IMR-90 (cell line): ENCODE measurements at places on chromosomes 3 and 15. TPM values are rescaled to one million over a fixed set of nuclear protein-coding genes. Genes with fewer than 3 reads are reported as not detected.
A peak's percentile ranks its signal among the peaks of the same experiment; 100 is the strongest.

DNA sequence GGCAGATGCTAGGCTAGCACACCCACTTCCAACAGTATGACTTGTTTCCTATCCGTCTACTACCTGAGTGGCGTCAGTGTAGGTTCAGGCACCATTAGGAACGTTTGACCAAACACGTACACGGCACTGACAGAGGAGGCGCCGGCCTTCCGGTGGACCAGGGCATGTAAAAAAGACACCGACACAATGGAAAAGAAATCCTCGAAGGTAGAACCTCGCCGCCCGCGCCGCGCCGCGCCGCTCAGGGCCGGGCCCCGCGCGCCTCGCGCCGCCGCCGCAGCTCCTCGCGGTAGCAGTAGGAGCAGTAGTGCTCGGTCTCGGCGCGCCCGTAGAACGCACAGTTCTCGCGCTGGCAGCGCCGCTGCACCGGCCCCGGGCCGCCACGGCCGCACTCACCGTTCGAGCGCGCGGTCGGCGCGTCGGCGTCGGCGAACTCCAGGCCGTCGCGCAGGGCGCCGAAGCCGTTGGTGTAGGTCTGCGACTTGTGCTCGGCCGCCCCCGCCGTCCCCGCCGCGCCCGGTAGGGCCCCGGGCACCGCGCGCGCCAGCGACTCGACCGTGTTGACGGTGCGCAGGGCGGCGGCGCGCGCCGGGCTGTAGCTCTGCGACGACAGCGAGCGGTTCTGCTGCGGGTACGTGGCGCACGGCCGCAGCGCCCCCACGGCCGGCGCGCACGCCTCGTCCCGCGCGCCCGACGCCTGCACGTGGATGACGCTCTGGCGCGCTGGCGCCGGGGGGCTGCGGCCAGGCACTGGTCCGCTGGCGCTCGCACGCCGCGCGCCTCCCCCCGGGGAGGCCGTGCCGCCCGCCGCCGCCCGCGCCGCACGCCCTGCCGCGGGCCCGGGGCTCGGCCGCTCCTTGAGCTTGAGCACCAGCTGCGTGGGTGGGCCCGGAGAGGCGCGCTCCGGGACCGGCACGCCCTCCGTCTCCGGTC is 156.7 kb downstream of the KLF13 start:
- DNase-seq = no peak

The TLR9 gene
- not detected in 2 replicates for total RNA-seq

The NGRN gene
- total RNA-seq = 39.6 and 44.2 TPM in 2 replicates

The UROC1 gene
- not detected in 2 replicates for total RNA-seq

GRCh38 chr3:29827756-29828155 is 546.9 kb downstream of the RBMS3 start:
- DNase-seq = peak; percentile 70

The FAM43A gene
- total RNA-seq = 3.0 and 3.1 TPM in 2 replicates

DNA sequence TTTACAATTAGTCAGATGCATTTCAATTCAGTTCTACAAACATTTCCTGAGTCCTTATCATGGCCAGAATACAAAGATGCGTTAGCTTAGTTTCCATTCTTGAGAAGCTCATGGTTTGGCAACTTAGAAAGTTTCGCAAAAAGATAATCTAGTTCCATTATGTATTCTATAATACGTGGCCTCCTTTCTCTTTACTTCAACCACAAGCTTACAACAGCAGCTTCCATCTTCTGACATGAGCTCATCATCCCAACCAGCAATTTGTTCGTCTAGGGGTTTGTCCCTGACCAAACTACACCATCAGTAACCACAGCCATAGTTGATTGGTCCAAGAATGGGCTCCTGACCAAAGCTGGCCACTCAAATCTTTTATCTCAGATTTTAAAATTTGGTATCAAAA is 267.6 kb upstream of the TBC1D5 start:
- no peak for DNase-seq

The ZIC1 gene
- total RNA-seq = not detected in 2 replicates

DNA sequence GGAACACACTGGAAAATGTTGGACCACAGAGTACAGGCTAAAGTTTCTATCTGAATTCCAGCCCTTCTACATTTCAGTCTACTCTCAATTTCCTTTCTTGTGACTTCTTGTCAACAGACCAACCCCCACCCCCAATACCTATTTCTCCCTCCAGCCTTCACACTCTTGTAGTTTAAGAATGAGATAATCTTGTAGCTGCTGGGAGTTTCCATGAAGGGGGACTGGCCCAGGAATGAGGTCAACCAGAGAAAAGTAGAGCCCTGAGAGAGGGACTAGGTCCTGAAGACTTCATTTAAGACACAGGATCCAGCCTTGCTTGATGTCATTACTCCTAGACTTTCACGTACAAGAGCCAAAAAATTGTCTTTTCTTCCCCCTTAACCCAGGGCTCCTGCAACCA is 29.5 kb upstream of the FAM107A start:
- no peak for DNase-seq

The MYEF2 gene
- total RNA-seq = 4.5 and 7.5 TPM in 2 replicates

GRCh38 chr3:139456386-139456785 is 19.9 kb downstream of the RBP2 start:
- no peak for DNase-seq

GRCh38 chr3:47028146-47028545 is 48.7 kb downstream of the NBEAL2 start:
- DNase-seq = no peak

DNA sequence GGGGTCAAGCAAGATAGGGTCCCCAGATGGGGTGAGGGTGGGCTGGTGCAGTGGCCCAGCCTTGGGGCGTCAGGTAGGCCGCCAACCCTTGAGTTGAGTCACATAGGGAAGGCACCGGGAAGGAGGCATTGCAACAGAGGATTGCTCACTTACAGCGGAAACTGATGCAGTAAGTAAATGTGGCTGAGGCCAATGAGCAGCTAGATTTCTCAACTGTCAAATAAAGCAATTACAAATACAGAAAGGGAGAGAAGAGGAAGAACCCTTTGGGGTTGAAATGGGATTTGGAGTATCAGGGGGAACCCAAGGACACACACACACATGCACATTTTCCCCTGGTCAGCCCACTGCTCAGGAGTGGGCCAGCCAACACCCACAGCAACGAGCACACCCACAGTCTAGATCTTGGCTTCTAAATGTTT is 44.0 kb downstream of the CHSY1 start:
- DNase-seq = peak; percentile 86

The C3orf33 gene
- total RNA-seq = 0.72 and 1.1 TPM in 2 replicates
